ENCODE measurements at places on chromosomes 5 and 9.

GRCh38 chr9:85142496-85142911, 473.0 kb downstream of the NTRK2 start:
- H3K4me3 ChIP-seq = no peak overlapping the region
- H3K4me1 ChIP-seq = peaks cover 16% of the 10 kb centered on the region
- no peak overlapping the region for H3K27ac ChIP-seq
- DNase-seq = no peak

- no peak overlapping the region for H3K27ac ChIP-seq
- H3K4me3 ChIP-seq = no peak overlapping the region
- H3K27me3 ChIP-seq = no peaks in the 10 kb centered on the region
Observed at GRCh38 chr5:14779975-14780374, 91.6 kb downstream of the ANKH start.

GRCh38 chr5:134204575-134204974, 21.3 kb downstream of the PPP2CA start:
- H3K36me3 ChIP-seq = peaks cover 38% of the 10 kb centered on the region
- no peak for DNase-seq
- peaks cover 7% of the 10 kb centered on the region for H3K4me1 ChIP-seq

DNA sequence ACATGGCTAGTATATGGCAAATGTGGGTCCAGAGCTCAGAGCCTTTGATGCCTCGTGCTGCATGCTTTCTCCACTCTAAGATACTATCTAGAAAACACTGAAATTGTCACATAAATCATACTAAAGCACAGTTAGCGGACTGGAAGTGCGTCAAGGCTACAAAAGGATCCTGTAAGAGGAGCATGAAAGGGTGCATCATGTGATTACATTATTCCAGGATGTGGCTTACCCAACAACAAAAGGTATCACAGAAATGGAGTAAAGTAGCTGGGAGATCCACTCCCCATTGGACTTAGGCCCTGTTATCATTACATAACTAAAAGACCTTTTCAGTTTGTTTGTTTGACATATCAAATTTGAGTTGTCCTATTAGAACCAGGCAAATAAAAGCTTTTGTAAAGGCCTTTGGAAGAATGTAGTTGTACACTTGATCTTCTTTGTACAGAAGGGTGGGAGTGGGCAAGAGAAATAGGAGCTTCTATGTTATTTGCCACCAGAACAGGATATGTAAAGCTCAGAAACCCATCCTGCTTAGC, 6.9 kb downstream of the SLC31A1 start:
- no peak overlapping the region for H3K27ac ChIP-seq
- H3K36me3 ChIP-seq = peaks cover 6% of the 10 kb centered on the region
- H3K4me1 ChIP-seq = peaks cover 8% of the 10 kb centered on the region
- DNase-seq = no peak

GRCh38 chr5:136192015-136192525, 892 bp downstream of the SMIM32 start:
- H3K27me3 ChIP-seq = peaks cover 58% of the 10 kb centered on the region
- H3K4me1 ChIP-seq = peaks cover 6% of the 10 kb centered on the region
- DNase-seq = peak; percentile 47
- no peak overlapping the region for H3K27ac ChIP-seq
- peaks cover 18% of the 10 kb centered on the region for H3K36me3 ChIP-seq
- H3K4me3 ChIP-seq = peak overlapping the region; percentile 69

GRCh38 chr9:75408391-75408790, 320.1 kb downstream of the OSTF1 start:
- H3K4me3 ChIP-seq = no peak overlapping the region
- H3K36me3 ChIP-seq = no peaks in the 10 kb centered on the region
- DNase-seq = no peak
- H3K4me1 ChIP-seq = peaks cover 25% of the 10 kb centered on the region
- H3K27ac ChIP-seq = no peak overlapping the region

DNA sequence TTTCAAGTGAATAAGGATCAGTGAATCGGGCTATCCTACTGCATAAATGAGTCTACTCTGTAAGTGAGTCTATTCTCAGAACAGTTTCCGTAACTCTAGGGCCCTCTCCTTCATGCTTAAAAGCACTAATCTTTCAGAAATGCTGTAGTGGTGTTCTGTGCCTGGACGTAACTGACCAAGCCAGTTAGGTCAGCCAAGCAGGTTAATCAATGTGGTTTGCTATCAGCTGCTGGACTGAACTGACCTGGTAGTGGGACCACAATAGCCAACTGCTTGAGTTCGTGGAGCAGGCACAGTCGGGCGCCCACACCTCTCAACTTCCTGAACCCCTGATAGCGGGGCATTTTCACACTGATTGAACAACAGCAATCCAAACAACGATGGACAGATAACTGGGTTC, 6.8 kb downstream of the SLC1A3 start:
- no peak for DNase-seq
- H3K27me3 ChIP-seq = no peaks in the 10 kb centered on the region
- peak overlapping the region; percentile 27 for H3K27ac ChIP-seq

- no peak overlapping the region for H3K27ac ChIP-seq
- no peaks in the 10 kb centered on the region for H3K4me1 ChIP-seq
- H3K27me3 ChIP-seq = peaks cover 6% of the 10 kb centered on the region
- no peaks in the 10 kb centered on the region for H3K36me3 ChIP-seq
- no peak overlapping the region for H3K4me3 ChIP-seq
Observed at GRCh38 chr9:89505911-89506310, 8.0 kb upstream of the SEMA4D start.

DNA sequence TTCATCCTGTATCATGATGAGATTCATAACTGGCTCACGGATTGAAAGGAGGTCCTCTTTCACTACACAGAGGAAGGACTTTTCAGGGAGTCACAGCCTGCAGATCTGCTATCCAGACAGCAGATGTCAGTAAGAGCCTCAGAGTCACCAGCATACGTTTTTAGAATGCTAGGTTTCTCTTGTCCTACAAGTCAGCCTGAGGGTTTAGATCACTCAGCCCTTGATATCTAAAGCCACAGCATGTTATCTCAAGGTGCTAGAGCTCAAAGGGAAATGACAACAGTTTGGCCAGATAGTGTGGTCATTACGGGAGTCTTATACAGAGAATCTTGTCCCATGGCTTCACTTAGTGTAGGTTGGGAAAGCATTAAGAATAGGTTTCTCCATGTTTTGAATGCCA, 30.9 kb upstream of the SLC46A2 start:
- H3K36me3 ChIP-seq = no peaks in the 10 kb centered on the region
- no peaks in the 10 kb centered on the region for H3K4me1 ChIP-seq
- H3K4me3 ChIP-seq = no peak overlapping the region
- DNase-seq = no peak
- H3K27me3 ChIP-seq = peaks cover 82% of the 10 kb centered on the region

- peaks cover 59% of the 10 kb centered on the region for H3K4me1 ChIP-seq
- H3K4me3 ChIP-seq = no peak overlapping the region
- H3K36me3 ChIP-seq = no peaks in the 10 kb centered on the region
- no peak for DNase-seq
Observed at GRCh38 chr5:57836921-57837320, 354.3 kb upstream of the ACTBL2 start.

DNA sequence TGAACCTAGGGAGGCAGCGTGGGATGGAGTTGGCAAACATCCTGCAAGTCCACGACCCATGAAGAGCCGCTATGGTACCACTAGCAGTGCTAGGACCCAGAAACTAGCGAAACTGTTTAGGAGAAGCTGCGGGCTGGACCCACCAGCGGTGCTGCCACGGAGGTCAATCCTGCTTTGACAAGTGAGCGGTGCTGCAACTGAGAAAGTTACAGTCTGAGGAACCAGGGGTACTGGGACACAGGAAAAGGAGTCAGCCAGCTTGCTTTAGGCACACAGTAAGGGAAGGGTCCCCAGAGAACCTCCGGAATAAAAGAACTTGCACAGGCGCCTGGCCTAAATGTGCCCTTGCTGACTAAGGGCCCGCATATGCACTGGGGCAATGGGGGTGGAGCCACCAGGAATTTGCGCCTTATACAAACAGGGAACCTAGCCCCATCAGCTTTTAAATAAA, 23.6 kb upstream of the ANXA2R start:
- H3K4me3 ChIP-seq = peak overlapping the region; percentile 45
- no peak for DNase-seq
- H3K4me1 ChIP-seq = peaks cover 26% of the 10 kb centered on the region
- H3K27me3 ChIP-seq = no peaks in the 10 kb centered on the region

GRCh38 chr5:80238778-80239679, 16.8 kb downstream of the SERINC5 start:
- peak; percentile 43 for DNase-seq
- H3K4me3 ChIP-seq = no peak overlapping the region
- H3K4me1 ChIP-seq = peaks cover 22% of the 10 kb centered on the region
- H3K27me3 ChIP-seq = no peaks in the 10 kb centered on the region
- H3K36me3 ChIP-seq = peaks cover 26% of the 10 kb centered on the region
- H3K27ac ChIP-seq = peak overlapping the region; percentile 63

DNA sequence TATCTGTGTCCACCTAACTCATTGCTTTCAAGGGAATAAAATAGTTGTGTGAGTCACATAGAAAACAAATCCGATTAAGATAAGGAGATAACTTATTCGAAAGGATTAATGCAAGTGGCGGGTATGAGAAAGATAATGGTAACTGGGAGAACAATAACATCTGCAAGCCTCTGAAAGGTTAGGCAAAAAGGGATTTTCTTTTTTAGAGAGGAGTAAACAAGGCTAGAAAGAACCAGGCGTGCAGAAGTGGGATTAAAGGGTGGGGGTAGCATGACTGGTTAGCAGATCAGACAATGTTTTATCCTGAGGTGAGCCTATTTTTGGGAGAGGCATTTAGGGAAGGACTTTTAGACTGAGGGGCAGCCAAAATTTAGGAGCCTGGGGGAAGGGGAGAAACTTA, 34.7 kb upstream of the JMY start:
- H3K4me3 ChIP-seq = no peak overlapping the region
- no peak overlapping the region for H3K27ac ChIP-seq
- no peaks in the 10 kb centered on the region for H3K36me3 ChIP-seq
- H3K4me1 ChIP-seq = peaks cover 6% of the 10 kb centered on the region

DNA sequence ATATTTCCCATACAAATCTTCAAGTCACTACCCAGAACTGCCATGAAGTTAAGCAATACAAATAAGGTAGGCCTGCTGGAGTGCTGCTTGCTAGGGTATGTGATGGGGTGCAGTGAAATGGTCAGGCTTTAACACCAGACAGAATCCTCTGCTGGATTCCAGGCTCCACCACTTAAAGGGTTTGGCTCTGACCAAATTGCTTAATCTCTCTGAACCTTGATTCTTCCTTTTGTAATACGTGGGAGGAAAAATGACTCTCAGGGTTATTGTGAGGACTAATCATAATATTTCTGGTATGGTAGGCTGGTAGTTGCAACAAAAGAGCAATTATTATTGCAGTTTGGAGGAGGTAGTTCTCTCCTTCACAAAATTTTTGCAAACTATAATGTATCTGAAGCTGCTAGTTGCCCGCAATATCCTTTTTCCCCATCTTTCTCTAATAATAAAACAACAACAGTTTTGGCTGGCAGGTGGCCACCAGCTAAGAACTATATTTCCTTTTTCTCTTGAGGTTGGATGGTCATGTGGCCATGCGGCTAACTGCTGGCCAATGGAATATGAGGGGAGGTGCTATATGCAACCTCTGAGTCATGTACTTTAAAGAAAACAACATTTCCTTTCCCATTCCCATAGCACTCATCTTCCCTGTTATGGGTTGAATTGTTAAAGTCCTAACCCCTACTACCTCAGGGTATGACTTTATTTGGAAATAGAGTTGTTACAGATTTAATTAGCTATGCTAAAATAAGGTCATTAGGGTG, 44.1 kb downstream of the CCL28 start:
- H3K36me3 ChIP-seq = no peaks in the 10 kb centered on the region
- peaks cover 4% of the 10 kb centered on the region for H3K27me3 ChIP-seq
- no peaks in the 10 kb centered on the region for H3K4me1 ChIP-seq
- no peak for DNase-seq
- no peak overlapping the region for H3K4me3 ChIP-seq

GRCh38 chr9:94912700-94913249, 186.3 kb downstream of the AOPEP start:
- peaks cover 83% of the 10 kb centered on the region for H3K4me1 ChIP-seq
- no peaks in the 10 kb centered on the region for H3K36me3 ChIP-seq
- peak; percentile 22 for DNase-seq
- H3K27ac ChIP-seq = peak overlapping the region; percentile 28

DNA sequence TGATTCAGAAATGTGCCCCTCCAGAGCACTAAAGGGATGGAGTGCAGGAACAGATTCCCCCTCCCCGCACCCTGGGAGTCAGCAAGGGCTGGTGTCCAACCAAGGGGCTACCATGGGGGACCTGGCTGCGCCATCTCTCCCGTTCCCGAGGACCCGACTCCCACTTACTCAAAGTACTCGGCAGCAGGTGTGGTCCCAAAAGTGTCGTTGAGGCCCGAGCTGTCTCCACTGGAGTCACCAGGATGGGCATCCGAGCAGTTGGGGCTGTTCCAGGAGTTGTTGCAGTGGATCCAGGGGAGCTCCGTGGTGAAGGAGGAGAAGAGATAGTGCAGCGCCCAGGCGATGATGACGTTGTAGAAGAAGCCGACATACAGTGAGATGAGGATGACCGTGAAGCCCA, 12.9 kb downstream of the SLC6A3 start:
- peaks cover 3% of the 10 kb centered on the region for H3K36me3 ChIP-seq
- H3K4me3 ChIP-seq = no peak overlapping the region
- no peaks in the 10 kb centered on the region for H3K4me1 ChIP-seq
- no peak for DNase-seq
- peaks cover 5% of the 10 kb centered on the region for H3K27me3 ChIP-seq

GRCh38 chr5:129554134-129554904, 94.2 kb downstream of the ADAMTS19 start:
- H3K4me3 ChIP-seq = no peak overlapping the region
- no peaks in the 10 kb centered on the region for H3K27me3 ChIP-seq
- no peak for DNase-seq
- no peaks in the 10 kb centered on the region for H3K36me3 ChIP-seq

DNA sequence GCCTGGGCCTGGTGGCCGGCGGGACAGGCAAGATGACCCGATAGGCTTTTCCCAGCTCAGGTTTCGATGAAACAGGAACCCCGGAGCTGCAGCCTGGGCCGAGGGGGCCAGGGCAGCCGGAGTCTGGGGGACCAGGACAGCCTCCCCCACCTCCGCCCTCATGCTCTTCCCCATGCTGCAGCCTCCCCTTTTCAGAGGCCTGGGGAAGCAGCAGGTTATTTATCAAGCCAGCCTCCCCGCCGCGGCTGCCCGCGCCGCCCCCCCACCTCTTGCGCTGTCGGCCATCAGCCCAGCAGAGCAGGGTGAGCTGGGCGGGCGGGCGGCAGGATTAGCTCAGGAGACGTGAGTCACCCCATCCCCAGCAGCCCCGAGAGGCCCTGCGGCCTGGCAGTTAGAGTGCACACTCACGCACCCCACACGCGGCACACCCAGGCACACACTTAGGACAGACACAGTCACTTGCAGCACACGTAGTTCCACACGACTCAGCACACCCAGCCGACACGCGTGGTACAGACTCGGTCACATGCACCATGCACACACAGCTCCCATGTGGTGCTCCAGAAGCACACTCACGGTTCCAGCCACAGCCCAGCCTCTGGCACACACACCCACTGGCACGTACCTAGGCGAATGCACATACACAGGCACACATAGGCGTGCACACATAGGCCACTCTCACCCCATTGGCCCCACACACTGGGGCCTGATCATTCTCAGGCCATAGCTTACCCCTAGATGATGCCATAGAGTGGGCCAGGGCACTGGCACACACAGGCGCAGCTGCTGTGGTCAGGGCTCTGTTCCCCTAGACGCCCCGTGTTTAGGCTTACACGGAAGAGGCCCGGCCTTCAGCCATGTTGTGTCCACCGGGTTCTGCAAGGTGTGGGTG, 13.0 kb downstream of the CXXC5 start:
- DNase-seq = peak; percentile 43
- H3K4me1 ChIP-seq = peaks cover 42% of the 10 kb centered on the region
- peak overlapping the region; percentile 94 for H3K27ac ChIP-seq
- H3K36me3 ChIP-seq = no peaks in the 10 kb centered on the region
- H3K27me3 ChIP-seq = no peaks in the 10 kb centered on the region
- H3K4me3 ChIP-seq = peak overlapping the region; percentile 22
